RWPE2 (cell line): ENCODE measurements at places on chromosomes 7 and 10.

- no peak for DNase-seq
These were observed 45.3 kb downstream of the STARD3NL start for GRCh38 chr7:38223306-38223705.

DNA sequence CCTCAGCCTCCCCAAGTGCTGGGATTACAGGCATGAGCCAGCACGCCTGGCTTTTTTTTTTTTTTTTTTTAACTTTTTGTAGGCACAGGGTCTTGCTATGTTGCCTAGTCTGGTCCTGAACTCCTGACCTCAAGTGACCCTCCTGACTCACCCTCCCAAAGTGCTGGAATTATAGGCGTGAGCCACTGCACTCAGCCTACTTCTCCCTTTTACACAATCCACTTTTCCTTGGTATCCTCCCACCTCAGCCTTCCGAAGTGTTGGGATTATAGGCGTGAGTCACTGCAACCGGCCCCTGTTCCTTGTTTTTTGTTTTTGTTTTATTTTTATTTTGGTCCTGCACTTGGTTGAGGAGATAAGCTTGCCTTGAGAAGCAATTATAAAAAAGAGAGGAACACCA, 75.9 kb upstream of the KMT2C start:
- DNase-seq, result no peak

DNA sequence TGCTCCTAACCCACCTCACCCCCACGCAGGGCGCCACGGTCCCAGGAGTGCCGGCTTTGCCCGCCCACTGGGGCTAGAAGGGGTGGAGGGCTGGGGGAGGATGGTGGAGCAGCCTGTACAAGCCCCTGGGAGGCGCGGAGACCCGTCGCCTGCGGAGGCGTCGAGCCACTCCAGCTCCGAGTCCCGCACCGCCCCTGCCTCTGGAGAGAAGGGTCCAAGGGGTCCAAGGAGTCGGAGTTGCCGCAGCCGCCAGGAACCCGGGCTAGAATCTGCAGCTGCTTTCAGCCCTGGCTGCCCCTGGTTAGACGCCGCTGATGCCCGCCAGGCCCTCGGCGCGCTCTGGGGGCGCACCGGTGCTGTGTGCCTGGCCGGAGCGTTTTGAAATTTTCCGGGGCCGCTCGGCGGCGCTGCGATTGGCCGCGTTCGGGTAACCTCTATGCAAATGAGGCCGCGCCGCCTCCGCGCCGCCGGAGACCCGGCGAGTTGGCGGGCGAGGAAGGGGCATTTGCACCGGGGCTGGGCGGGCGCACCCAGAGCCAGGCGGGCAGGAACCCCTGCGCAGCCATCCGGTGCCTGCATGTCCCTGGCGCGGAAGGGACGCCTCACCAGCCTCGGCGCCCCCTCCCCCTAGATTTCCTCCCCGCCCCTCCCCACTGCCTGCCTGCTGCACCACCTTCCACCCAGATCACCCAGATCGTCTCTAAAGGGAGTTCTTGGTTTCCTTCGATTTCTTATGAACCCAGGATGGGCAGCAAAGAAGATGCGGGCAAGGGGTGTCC, at the start of gene HMX2:
Gene HMX2, plus strand, starts transcription at position 502 of the 779 bp plus-strand sequence. Its CDS starts 243 bp downstream, at position 745.
- DNase-seq, result no peak

- no peak for DNase-seq
These were observed 11.0 kb downstream of the CROT start for GRCh38 chr7:87356448-87356847.
